ENCODE measurements at places on chromosomes 12 and 14.
A peak's percentile ranks its signal among the peaks of the same experiment; 100 is the strongest.

DNA sequence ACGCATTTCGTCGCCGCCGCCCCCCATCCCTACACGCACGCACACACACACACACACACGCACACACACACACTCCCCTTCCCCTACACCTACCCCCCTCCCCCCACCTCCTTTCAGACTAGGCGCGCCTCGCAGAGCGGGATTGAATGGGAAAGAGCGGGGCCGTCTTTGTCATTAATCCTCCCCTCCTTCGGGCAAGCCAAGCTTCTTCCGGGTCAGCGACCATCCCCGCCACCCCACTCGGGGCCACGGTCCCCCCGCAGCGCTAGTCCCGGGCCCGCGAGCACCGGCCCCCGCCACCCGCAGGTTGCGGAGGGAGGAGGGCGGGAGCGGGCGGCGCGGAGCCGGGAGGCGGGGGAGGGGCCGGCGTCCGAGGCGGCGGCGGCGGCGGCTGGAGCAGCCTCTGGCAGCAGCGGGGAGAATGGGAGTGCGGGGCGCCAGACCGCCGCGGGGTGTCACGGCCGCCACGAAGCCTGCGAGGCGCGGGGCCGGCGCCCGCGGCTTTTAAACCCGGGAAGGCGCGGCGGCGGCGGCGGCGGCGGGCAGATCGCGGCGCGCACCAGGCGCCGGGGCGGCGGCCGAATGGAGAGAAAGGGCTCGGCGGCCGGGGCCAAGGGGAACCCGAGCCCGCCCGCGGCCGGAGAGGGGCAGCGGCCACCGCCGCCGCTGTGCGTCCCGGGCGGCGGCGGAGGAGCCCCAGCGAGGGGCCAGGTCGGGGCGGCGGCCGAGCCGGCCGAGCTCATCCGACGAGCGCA, at the start of gene TTC9:
TTC9 (plus strand) TSS at position 369 of the 755 bp plus-strand sequence; CDS start at position 583, 214 bp downstream.
- DNase-seq, result peak; percentile 77

GRCh38 chr12:124592050-124592449, 24.6 kb upstream of the NCOR2 start:
- DNase-seq, result peak; percentile 71

- DNase-seq, result peak; percentile 97
Measured at GRCh38 chr14:67413806-67414769, 2.1 kb upstream of the PLEK2 start.

- DNase-seq, result peak; percentile 29
Measured at GRCh38 chr12:49059299-49060171, 1.1 kb downstream of the KMT2D start.

- DNase-seq, result no peak
Measured at GRCh38 chr14:52268279-52269061, 972 bp downstream of the PTGDR start.

DNA sequence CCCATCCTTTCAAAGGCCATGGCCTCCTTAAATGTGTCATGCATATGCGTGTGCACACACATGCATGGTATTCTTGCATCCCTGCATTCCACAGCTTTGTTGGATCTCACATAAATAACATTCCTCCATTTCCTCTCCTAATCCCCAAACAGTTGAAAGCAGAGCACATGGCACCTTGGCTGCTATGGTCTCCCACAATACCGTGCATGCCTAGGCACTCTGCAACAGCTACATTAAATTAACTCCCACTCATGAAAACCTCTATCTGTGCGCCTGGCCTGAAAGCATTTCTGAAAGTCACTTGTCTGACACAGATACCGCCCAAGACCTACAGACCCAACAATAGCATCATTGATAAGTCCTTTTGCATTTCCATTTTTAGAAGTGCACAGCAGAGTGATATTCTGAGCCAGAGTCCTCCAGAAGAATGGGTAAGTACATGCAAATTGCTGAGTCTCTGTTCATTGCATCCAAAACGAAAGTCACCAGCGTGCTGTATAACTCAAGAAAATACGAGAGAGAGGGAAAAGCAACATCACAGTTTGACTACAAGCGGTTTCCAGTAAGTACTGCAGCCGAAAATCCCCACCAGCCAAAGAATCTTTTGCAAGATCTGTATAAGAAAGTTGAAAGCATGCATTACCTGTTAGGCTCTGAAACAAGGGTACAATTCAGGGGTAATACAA, 436 bp downstream of the ASB2 start:
- DNase-seq, result no peak

DNA sequence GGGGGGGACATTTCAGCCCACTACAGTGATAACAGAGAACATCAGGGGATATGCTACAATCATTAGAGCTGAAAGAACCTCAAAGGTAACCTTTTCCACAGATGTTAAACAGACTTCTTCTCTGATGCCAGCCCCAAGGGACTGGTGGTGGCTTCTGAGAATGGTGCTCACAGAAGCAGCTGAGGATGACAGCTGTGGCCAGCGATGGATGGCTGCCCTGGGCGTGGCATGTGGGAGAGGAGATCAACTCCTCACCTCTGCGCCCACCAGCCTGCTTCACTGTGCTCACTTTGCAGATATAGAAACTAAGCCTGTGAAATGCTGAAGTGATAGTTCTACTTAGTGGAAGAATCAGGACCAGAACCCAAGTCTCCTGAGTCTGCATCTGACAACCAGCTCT, 33.0 kb downstream of the FOXN3 start:
- DNase-seq, result no peak

GRCh38 chr14:88299865-88300530, 23.1 kb downstream of the KCNK10 start:
- DNase-seq, result no peak

- DNase-seq, result peak; percentile 10
Measured at GRCh38 chr12:82896979-82897378, 210.3 kb downstream of the TMTC2 start.

- DNase-seq, result no peak
Measured at GRCh38 chr14:93944348-93945069, 17.4 kb downstream of the FAM181A start.

DNA sequence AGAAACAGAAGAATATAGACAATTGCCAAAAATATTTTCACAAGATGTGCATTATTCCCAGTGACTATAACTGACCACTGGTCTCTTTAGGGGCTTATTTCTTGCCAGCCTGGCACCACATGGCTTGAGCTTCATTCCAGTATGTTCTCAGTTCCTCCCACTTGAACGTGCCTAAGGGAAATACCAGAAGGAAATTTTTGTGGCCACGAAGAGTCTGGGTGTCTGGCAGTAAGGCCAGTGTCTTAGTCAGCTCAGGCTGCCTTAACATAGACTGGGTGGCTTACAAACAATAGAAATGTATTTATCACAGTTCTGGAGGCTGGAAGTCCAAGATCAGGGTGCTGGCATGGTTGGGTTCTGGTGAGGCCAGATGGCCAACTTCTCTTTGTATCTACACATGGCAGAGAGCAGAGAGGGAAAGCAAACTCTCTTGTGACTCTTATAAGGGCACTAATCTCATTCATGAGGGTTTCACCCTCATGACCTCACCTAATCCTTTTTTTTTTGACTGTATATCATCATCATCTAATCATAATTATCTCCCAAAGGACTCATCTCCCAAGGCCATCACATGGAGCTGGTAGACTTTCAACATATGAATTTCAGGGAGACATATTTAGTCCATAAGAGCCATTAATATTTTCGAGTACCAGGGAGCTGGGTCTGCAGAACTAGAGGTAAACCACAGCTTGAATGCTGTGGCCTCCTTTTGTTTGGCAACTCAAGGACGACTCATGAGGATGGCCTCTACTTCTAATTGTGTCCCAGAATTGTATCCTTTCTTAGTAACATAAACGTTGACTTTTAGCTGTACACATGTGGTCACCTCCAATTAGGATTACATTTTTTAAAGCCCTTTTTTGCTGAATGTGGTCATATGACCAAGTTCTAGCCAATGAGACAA, 5.1 kb upstream of the SMOC1 start:
- DNase-seq, result peak; percentile 72

DNA sequence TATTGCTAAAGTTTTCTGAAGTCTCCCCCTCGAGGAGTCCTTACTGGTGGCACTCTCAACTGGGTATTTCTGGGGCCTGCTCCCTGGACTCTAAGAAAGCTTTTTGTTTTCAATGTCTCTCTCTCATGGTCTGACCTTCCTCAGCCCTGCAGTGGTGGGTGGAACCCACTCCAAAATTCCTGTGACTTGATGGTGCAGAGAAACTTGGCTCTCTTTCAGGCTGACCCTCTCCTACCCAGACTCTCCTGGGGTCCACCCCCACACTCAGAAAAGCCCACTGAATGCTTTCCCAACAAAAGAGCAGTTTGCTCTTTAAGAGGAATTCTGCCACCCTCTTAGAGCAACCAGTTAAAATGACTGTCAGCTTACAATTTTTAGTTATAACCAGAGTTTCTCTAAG, 967 bp upstream of the PTCSC3 start:
- DNase-seq, result no peak

DNA sequence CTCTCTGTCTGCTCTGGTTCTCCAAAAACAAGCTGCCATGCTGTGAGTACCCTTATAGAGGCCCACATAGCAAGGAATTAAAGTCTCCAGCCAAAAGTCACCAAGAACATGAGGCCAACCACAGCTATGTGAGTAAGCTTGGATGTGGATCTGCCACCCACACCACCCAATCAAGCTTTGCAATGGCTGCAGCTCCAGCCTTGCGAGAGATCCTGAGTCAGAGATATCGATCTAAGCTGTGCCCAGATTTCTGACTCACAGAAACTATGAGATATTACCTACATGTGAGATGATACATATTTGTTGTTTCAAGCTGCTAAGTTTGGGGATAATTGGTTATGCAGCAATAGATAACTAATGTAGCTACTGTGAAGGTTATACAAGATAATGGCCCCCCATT, 15.5 kb upstream of the TMEM233 start:
- DNase-seq, result peak; percentile 33

DNA sequence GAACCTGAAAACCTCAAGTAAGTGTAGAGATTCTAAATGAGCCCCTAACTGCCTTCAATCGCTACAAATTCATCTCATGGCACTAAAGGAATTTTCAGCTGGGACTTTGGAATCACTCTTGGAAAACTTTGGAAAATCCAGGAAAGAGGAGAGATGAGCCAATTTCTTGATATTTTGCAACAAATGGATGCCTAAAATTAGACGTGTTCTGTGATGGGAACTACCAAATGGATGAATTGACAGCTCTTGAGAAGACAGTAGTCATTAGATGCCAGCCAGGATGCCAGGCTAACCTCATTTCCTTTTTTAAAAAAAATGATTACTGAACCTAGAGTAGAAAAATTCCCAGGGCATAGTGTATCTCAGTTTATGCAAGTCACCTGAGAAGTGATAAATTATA, 78.3 kb downstream of the NPAS3 start:
- DNase-seq, result no peak

DNA sequence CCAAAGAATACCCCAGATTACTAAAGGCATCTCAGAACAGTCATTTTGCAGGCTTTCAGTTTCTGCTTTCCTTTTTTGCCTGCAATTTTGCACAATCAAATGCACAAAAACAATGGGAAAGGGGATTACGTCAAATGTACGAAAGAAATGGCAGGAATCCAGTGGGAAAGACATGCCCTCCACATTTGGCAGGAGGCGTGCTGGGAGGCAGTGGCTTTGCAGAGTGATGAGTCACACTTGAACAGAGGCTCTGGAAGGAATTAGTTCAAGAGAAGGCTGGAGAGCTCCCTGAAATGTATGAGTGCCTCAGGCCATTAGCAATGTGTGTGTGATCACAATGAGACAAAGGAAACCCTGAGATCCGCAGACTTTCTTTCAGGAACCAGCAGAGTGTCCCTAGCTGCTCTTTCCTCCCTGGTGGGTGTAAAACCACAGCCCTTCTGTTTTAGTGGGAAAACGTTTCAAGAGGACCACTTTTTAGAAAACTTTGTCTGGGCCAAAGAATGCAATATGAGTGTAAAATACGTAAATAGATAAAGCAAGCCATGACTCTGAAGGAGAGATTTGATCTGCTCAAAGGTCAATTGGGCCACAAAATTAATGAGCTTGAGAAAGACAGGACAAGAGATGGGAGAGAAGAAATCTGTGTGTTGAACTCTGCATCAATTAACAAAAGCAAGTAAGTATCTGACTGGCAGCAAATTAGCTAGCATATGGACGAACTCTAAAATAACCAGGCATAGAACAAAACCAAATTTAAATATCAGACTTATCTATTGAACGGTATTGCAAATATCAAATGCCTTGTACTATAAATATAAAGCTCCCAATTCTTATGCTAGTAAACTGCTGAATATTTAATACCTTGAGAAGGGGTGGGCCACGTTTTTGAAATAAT, 155.4 kb upstream of the PDE3A start:
- DNase-seq, result peak; percentile 87

DNA sequence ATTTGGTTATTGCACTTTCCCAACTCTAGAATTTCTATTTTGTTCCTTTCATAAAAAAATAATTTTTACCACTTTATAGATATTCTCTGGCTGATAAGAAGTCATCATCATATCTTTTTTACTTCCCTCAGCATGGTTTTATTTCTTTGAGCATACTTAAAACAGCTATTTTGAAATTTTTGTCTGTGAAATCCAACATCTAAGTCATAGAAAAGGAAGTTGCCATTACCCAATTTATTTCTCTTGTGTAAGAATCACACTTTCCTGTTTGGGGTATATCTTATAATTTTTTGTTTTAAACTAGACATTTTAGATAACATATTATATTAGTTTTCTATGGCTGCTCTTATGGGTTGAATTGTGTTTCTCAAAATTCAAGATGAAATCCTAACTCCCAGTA, 400.2 kb upstream of the OR4E1 start:
- DNase-seq, result no peak

- DNase-seq, result no peak
Measured at GRCh38 chr12:29702972-29703371, 80.8 kb downstream of the TMTC1 start.

- DNase-seq, result no peak
Measured at GRCh38 chr14:35855876-35856481, 29.8 kb downstream of the BRMS1L start.

DNA sequence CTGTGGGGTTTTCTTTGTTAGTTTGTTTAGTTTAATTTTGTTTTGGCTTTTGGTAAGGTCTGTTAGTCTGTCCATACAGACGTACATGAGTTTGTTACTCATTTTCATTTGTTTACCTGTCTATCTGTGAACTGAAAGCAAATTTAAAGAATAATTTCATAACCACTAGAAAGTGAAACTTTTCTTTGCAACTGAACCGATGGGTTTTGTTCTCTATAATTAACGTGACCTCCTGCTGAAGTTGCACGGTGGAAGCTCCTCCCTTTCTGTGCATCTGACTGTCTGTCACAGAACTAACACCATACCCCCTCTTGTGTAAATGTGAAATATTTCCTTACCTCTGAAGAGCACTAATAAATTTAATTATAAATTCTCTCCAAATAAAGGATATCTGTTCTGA, 595.5 kb downstream of the GALC start:
- no peak for DNase-seq

- DNase-seq, result peak; percentile 83
Measured at GRCh38 chr14:99274346-99275221, 2.6 kb upstream of the BCL11B start.

- DNase-seq, result peak; percentile 79
Measured at GRCh38 chr14:75709207-75709812, 48.3 kb downstream of the TTLL5 start.

DNA sequence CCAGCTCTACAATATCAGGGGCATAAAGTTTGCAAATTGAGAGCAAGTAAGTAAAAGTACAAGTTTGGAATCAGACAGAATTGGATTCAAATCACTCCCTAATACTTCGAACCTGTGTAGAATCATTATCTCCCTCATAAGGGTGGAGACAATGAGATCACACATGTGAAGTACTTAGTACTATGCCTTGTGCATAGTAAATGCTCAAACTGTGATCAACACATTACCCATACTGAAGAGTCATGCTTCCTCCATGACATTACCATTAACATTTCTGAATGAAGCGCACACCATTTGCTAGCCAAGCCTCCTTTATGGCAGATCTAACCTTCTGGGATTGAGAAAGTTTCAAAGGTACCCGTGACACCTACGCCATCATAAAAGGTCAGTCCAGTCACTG, 26.6 kb upstream of the NRDE2 start:
- DNase-seq, result no peak

Measured in urothelium cell line (cell line).